Fibroblast of the aortic adventitia (primary cell): ENCODE measurements at places on chromosomes 11 and 22. TPM values are rescaled to one million over a fixed set of nuclear protein-coding genes. Genes with fewer than 3 reads are reported as not detected.

GRCh38 chr11:6229911-6230310 is 4.5 kb downstream of the FHIP1B start:
- no peak for DNase-seq

LRRC10B gene
- 0.27 TPM in 1 of 2 replicates, not detected in the other for total RNA-seq

TMPRSS4 gene
- not detected in 2 replicates for total RNA-seq

RASL10A gene
- total RNA-seq = not detected in 2 replicates

DNA sequence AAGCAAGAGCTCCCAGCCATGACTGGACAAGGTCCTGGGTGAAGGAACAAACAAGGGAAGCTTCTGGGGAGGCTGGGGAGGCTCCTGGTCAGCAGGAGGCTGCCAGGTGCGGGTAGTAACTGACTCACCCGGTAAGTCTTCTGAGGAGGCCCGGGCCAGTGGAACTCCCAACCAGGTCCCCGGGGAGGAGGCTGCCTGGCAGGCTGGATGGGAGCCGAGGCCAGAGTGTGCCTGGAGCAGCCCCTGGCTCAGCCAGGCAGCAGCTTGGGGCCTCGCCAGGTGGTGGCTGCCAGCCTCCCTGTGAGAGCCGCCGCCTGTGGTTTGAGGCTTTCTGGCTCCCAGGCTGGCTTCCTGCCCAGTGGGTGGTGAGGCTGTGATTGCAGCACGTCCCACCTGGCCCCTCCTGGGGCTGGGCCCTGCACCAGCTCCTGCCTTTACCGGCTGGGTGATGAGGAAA is 46.2 kb downstream of the IGF2 start:
- DNase-seq = peak; percentile 33

SLC22A8 gene
- not detected in 2 replicates for total RNA-seq
